T follicular helper cell (primary cell): ENCODE measurements at places on chromosomes 2 and 18.
A peak's percentile ranks its signal among the peaks of the same experiment; 100 is the strongest.

- DNase-seq = no peak
These were observed 2.6 kb downstream of the PKP4 start for GRCh38 chr2:158459161-158460003.

DNA sequence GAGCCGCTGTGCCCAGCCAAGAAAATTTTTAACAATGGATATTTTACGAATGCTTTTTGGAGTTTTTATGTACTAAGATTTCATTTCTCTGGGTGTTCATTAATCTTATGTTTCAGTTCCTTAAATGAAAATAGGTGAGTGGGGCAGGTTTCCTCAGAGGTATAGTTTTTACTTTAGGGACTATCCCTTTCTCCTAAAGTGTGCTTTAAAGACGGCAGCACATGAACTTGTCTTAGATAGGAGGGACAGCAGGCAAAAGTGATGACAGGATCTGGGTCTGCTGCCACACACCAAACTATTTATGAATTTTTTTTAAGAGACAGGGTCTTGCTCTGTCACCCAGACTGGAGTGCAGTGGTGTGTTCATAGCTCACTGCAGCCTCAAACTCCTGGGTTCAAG, 8.0 kb upstream of the REL start:
- no peak for DNase-seq

DNA sequence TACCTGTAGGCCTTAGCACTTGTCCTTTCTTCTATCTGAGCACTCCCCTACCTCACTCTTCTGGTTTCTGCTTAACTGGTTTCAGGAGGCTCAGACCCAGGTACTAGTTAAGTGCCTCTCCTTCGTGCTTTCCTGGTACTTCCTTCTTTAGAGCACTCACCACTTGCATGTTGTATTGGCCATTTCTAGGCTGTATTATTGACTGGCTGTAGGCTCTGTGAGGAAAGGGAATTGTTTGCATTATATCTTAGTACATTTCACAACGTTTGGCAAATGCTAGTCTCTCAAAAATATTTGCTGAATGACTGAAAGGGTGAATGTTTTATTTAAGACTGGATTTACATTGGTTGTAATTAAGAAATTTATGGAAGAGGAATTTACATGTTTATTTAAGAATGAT, 36.0 kb upstream of the SCN1A start:
- no peak for DNase-seq

GRCh38 chr2:14635391-14635871, 2.9 kb downstream of the LRATD1 start:
- DNase-seq = no peak

GRCh38 chr2:231900486-231900942, 25.7 kb downstream of the NPPC start:
- peak; percentile 16 for DNase-seq

DNA sequence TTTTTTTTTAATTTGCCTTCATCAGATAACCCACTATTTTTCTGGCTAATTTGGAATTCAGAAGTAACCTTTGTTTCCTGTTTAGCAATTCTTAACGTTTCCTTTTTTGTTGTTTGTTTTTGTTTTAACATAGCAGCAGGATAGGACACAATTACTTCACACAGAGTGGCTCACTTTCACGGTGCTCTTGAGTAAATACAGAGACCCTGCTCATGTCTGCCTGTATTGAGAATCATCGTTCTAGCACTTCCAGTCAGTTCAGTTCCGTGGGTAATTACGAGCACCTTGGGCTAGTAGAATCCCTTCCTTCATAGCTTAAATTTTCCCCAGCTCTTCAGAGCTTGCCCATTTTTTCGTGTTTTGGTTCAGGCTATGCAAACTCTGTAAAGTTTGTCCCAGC, 1225.4 kb upstream of the LRRTM1 start:
- no peak for DNase-seq

GRCh38 chr18:7561909-7562460, 5.1 kb upstream of the PTPRM start:
- DNase-seq = no peak

DNA sequence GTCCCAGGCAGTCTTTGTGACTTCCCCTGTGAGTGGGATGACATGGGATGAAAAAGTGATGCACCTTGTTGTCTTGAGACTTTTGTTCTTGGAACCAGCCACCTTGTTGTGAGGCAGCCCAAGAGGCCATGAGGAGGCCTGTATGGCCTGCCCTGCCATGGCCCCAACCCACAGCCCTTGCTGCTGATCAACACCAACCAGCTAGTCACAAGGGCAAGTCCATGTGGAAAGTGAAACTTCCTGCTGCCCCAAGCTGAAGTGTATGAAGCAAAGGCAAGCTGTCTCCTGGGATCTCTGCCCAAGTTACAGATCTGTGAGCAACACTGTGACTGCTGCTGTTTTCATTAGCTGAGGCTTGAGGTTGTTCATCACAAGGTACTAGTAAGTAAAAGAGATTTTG, 21.6 kb downstream of the TMEM18 start:
- no peak for DNase-seq
